NCI-H1930 (cell line): ENCODE measurements at places on chromosomes 12 and 14.

- no peak for DNase-seq
Observed at GRCh38 chr12:11584221-11584855, 65.1 kb upstream of the ETV6 start.

DNA sequence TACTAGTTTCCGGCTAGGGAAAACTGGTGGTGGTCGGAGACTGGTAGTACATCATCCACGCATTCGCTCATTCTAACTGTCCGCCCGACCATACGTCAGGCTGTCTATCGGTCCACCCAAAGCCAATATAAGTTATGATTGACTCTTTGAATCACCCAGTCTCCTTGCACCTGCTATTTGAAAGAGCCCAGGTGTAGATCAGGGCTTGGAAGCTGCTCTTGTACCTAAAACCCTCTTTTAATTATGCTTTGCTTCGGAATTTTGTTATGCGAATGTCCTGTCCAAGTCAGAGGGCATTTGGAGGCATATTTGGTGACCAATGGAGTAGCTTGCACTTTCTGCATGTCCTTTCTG, 5.7 kb upstream of the NKX2-1 start:
- DNase-seq = no peak

GRCh38 chr14:89667983-89668382, 250.9 kb upstream of the FOXN3 start:
- DNase-seq = no peak

DNA sequence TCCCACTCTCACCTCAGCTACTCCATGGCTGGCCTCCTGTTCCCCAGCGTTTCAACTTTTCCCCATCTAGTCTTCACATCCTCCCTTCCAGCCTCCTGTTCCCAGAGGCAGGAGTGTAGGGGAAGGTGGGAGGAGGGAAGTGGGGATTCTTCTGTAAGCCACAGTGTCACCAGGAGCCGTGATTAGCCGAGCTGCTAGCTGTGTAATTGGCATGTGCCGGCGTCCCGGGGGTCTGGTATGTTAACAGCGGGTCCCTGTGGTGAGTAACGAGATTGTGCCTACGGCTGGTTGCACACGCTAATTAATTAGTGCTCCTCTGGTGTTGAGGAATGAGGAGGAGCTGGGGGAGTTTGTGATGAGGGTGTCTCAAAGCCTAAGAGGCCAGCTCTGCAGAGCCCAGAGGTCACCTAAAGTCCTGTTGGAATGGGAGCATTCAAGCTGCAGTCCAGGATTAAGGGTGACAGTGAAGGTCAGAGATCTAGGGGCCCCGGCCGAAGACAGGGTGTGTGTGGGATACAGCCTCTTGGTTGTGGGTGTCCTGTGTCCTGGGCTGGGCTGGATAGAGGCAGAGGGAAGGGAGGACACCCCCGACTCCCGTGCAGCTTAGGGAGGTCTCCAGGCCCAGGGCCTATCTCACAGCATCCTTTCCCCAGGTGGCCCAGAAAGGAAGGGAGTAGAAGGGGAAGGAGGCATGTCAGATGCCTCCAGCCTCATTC, 10.0 kb upstream of the CALCOCO1 start:
- DNase-seq = no peak

- no peak for DNase-seq
Observed at GRCh38 chr12:113154351-113154973, 4.9 kb downstream of the CFAP73 start.

GRCh38 chr14:57822081-57822480, 43.8 kb downstream of the SLC35F4 start:
- DNase-seq = no peak

- no peak for DNase-seq
Observed at GRCh38 chr14:54711312-54711711, 144.4 kb downstream of the SAMD4A start.

GRCh38 chr14:33232031-33232430, 293.4 kb downstream of the NPAS3 start:
- no peak for DNase-seq

DNA sequence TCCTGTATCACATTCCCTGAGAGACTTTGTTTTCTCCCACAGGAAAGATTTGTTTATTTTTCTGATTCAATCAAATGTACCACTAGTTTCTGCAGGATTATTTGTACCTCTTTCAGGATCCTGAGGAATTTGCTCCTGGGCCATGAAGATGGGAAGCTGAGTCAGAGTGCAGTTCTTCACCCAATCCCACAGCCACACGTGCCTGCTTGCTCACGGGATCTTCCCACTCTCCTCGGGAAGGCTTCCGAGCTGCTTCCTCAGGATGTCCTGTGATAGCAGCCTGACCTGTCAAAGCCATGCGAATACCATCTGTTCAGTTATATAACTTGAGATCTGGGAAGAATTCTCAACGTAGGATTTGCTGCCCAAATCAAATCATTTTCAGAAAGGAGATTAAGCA, 41.8 kb upstream of the HIF1A start:
- no peak for DNase-seq

GRCh38 chr14:80385336-80385735, 174.0 kb upstream of the DIO2 start:
- DNase-seq = no peak

GRCh38 chr12:57726151-57726883, 12.2 kb downstream of the AGAP2 start:
- DNase-seq = peak; percentile 86

DNA sequence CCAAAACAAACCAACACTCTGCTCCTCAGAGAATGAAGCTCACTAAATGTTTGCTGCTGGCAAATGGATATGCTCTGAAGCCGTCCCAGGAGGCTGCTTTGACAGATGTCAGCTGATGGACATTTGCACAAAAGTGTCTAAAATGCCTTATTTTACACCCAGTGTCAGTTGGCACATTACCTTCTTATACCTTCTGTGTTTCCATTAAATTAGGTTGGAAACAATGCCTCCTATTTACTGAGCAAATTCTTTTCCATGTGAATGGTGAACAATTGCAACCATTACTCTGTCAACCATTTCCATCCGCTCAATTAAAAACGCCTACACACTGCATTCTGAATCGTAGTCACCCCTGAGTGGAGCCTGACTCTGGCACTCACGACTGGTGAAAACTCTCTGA, 1679.9 kb upstream of the FLRT2 start:
- DNase-seq = no peak

DNA sequence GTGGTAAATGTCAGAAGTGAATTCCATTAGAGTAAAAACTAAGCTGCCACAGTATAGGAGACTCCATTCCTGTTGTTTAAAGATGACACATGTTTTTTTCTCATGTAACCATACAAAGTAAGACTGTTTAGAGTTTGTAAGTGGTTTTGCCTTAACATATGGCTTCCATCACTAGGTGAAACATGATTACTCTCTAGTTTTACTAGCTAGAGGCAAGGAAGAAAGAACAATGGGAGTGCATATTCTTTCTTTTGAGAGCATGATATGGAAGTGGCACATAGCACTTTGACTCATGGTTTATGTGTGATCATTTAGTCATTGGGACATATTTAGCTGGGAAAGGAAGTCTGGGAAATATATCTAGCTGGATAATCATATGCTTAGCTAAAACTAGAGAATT, 7.7 kb downstream of the ATF7IP start:
- no peak for DNase-seq

GRCh38 chr12:58104351-58104755, 163.0 kb downstream of the ATP23 start:
- DNase-seq = no peak

- no peak for DNase-seq
Observed at GRCh38 chr12:102962532-102962931, 5.1 kb downstream of the ASCL1 start.

- DNase-seq = no peak
Observed at GRCh38 chr14:69865701-69866365, 13.4 kb upstream of the SMOC1 start.

GRCh38 chr12:89537389-89537788, 11.5 kb upstream of the POC1B start:
- no peak for DNase-seq

DNA sequence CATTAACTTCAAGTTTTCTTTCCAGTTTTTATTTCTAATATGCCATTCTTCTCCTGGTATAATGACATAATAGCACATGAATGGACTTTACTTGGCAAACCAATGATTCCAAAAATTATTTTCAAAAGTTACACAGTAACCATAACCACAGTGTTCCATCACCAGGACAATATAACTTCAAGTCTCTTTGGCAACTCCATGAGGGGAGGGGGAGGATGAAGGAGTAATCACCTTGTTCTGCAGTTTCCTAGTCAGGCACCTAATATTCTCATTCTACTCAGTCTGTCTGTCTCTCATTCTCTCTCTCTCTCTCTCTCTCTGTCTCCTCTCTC, 66.6 kb downstream of the BTG1 start:
- DNase-seq = no peak

GRCh38 chr12:54029529-54030441, 1.5 kb downstream of the HOXC6 start:
- DNase-seq = no peak

DNA sequence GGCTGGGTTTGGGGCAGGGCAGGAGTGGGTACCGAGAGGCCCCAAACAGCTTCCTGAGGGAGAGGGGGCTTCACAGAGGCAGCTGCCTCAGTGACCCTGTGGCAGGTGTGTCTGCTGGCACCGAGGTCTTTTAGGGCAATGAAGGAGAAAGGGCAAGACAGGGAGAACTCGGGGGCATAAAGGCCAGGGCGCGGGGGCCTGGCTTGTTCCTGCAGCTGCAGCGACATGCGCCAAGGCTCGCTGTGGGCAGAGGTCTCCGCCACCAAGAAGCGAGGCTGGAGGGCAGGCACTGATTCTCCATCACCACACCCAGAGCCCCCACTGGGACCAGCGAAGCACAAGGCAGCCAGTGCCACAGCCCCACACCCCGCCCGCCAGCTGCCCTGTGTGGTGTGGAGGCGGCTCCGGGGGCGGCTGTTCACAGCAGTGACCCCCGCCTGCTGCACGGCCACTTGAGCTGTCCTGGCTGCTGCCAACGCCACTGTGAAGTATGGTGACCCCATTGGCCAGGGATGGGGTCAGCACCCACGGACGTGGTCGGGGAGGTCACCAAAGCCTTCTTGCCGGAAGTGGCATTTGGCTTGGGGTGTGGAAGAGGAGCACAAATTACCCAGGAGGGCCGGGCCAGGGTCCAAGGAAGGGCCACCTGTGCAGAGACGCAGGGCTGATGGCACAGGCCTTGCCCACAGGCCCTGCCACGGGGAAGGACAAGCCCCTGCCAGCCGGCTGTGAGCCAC, 16.4 kb downstream of the BAG5 start:
- no peak for DNase-seq

DNA sequence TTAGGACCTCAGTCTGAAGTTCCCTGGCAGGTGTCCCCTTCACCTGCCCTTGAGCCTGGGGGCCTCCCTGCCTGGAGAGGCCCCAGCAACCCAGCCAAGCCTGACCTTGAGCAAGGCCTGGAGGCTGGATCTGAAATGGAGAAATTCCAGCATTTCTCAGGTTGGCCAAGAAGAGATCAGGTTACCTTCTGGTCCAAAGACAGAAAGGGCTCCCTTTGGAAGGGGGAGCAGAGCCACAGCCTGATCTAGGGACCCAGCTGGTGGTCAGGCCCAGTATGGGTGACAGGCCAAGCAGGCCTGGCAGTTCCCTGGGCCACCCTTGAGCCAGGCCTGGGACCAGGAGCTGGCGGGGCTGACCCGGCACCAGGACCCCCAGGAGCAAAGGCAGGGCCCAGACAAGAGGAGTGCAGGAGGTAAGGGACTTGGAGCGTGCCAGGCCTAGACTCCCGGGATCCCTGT, 82.8 kb downstream of the TNFAIP2 start:
- no peak for DNase-seq

DNA sequence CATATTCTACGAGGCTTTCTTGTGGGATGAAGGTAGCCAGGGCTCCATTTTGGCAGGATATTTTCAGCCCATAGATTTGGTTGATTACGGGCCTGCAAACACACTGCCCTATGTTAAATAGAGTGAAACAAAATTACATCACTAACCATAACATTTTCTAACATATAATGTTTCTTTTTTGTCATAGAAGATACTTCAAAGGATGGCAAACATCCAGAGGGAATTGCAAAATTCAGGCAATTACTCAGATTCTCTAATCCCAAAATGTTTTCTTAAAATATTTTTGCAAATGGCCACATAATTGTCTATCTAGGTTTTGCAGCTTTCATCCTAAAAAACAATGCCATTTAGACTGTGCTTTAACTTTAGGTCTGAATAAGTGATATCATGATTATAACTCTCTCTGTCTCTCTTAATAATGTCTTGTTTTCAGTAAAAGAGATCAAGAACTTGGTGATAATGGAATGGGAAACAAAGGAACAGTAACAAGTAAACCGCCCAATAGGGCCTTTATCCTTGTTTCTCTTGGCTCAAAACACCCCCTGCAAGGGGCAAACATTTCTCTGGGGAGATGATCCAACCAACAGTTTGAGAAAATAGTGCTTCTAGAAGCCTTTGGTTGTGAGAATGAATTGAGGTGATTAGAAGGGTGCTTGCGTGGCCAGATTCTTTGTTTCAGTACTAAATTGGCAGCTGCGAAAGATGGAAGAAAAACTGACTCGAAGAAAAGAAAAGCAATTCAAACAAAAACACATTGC, 54.4 kb upstream of the BTG1 start:
- no peak for DNase-seq
